ENCODE measurements at places on chromosomes 12 and 14. TPM values are rescaled to one million over a fixed set of nuclear protein-coding genes. Genes with fewer than 3 reads are reported as not detected.

The NKX2-1 gene
- not detected for total RNA-seq

The LRRC43 gene
- total RNA-seq, result 0.18 TPM

The NOVA1 gene
- 7.9 TPM for total RNA-seq

- no peak for DNase-seq
- no peak overlapping the region for H3K4me3 ChIP-seq
- no peaks in the 10 kb centered on the region for H3K4me1 ChIP-seq
- H3K36me3 ChIP-seq, result no peaks in the 10 kb centered on the region
- H3K27ac ChIP-seq, result no peak overlapping the region
- H3K27me3 ChIP-seq, result no peaks in the 10 kb centered on the region
Measured at GRCh38 chr12:103386451-103386850, 109.3 kb downstream of the C12orf42 start.

DNA sequence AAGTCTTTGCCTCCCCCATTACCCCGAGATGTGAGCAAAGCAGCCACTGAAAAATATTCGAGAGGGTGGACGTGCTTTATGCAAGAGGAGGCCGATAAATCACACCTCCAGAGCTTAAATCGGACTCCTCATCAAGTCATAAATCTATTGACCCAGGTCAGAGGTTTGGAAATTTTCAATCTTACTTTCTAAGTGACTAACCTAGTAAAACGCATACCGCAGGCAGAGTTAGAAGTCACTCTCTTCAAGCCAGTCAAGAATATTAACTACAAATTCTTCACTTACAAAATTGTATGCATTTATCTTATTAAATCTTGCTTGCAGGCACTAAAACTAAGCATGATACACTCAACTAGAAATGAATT, 34.9 kb downstream of the GPHB5 start:
- H3K4me1 ChIP-seq, result no peaks in the 10 kb centered on the region
- H3K27ac ChIP-seq, result peak overlapping the region; percentile 21
- H3K27me3 ChIP-seq, result no peaks in the 10 kb centered on the region
- DNase-seq, result no peak

DNA sequence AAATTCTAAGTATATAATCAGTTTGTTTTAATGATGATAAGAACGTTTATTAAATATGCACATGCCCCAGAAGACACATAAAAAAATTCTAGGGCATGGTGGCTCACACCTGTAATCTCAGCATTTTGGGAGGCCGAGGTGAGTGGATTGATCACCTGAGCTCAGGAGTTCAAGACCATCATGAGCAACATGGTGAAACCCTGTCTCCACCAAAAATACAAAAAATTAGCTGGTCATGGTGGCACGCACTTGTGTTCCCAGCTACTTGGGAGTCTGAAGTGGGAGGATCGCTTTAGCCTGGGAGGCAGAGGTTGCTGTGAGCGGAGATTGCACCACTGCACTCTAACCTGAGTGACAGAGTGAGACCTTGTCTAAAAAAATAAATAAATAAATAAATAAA, 4.0 kb downstream of the CD69 start:
- H3K27ac ChIP-seq, result no peak overlapping the region
- H3K4me1 ChIP-seq, result no peaks in the 10 kb centered on the region
- DNase-seq, result no peak

- H3K36me3 ChIP-seq, result no peaks in the 10 kb centered on the region
- no peak overlapping the region for H3K27ac ChIP-seq
- peak; percentile 2 for DNase-seq
- no peaks in the 10 kb centered on the region for H3K27me3 ChIP-seq
Measured at GRCh38 chr14:29684926-29685325, 242.7 kb downstream of the PRKD1 start.

GRCh38 chr12:85866986-85867776, 6.9 kb upstream of the NTS start:
- no peaks in the 10 kb centered on the region for H3K27me3 ChIP-seq
- no peak overlapping the region for H3K4me3 ChIP-seq
- H3K4me1 ChIP-seq, result peaks cover 2% of the 10 kb centered on the region
- no peaks in the 10 kb centered on the region for H3K36me3 ChIP-seq

DNA sequence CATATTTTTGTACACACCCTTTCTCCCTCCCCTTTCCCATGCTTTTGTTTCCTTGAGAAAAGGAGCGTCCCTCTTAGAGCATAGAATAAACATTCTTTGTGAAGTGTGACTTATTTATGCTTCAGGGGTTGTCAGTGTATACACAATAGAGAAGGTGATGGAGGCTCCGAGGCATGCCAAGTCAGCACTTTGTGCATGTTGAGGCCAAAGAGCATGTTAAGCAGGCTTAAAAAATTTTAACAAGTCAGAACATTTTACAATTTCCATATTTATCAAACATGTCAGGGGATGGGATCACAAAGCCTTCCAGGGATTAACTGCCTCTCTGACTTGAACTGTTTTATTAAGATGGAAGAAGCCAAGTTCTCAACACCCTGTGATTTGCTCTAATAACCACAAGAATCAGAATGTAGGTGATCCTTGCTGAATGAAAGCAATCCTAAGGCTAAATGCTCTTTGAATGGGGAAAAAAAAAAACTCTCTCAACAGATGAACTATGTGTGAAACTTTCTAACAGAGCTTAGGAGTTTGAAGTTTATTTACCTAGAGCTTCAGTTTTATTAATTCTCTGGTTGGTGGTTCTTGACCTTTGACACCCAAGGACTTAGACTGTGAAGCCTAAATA, 223.1 kb downstream of the RAD51B start:
- peak; percentile 37 for DNase-seq
- H3K36me3 ChIP-seq, result no peaks in the 10 kb centered on the region
- H3K27ac ChIP-seq, result peak overlapping the region; percentile 60
- no peak overlapping the region for H3K4me3 ChIP-seq
- H3K4me1 ChIP-seq, result peaks cover 7% of the 10 kb centered on the region
- H3K27me3 ChIP-seq, result no peaks in the 10 kb centered on the region

DNA sequence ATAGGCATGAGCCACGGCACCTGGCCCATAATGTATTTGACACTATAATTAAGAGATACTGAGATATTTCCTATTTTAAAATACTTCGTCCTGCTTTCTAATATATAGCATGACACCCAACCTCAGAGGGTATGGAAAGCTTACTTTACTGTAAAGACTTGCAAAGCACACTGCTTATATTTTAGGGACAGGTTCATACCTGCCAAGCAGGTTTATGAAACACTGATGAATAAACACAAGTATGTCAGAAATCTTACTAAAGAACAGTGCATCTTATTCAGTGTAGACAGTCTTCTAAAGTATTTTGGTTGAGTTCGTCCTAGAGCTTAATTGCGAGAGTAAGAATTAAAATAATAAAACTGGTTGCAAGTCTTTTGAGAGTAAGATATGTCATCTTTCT, 65.4 kb downstream of the PPFIBP1 start:
- DNase-seq, result no peak
- no peaks in the 10 kb centered on the region for H3K36me3 ChIP-seq
- no peak overlapping the region for H3K4me3 ChIP-seq
- H3K27ac ChIP-seq, result no peak overlapping the region

DNA sequence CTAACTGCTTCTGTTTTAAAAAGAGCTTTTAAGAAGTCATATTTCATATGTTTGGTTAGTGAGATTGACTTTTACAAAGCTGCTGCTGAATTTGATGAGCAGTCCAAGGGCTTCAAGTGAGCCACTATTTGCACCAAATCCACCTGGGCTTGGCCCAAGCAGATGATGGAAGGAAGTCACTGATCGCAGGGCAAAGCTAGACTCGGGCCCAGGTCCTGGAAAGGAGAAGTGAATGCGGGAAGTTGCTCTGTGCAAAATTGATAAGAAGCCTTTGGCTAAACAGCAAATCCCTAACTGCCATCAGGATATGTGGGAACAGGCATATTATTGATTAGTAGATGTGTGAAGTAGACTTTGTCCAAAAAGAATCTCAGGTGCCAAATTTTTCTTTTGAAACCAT, 30.5 kb downstream of the PLXNC1 start:
- no peaks in the 10 kb centered on the region for H3K4me1 ChIP-seq
- no peaks in the 10 kb centered on the region for H3K27me3 ChIP-seq
- no peaks in the 10 kb centered on the region for H3K36me3 ChIP-seq
- H3K27ac ChIP-seq, result no peak overlapping the region

Measured in muscle of leg (tissue), 16 donors.